ENCODE measurements at places on chromosomes 2 and 18.

GRCh38 chr2:105431367-105432043 is 32.7 kb upstream of the FHL2 start:
- DNase-seq: peak; percentile 71

- no peak for DNase-seq
Observed at GRCh38 chr2:183723278-183723677, 599.0 kb downstream of the NUP35 start.

- no peak for DNase-seq
Observed at GRCh38 chr2:16553226-16553625, 112.4 kb downstream of the CYRIA start.

DNA sequence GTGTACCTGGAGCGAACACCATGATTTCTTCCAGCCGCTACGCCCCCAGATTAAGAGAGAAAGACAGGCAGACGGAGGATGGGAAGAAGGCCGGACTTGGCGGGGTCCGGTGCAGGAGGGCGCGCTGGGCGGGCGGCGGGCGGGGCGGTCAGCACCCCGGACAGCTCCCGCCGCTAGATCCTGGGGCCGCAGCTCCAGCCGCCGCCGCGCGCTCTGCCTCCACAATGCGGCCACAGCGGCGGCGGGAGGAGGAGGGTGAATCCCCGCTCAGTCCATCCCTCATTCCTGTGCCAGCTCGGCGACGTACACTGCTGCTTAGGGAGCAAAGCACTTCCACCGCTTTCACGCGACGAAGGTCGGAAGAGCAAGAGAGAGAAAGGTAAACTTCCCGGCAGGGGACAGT is at the start of gene AKAIN1:
TSS of gene AKAIN1 (minus strand) at position 226 of the 403 bp plus-strand sequence. CDS start at position 22, 204 bp downstream.
- peak; percentile 4 for DNase-seq

DNA sequence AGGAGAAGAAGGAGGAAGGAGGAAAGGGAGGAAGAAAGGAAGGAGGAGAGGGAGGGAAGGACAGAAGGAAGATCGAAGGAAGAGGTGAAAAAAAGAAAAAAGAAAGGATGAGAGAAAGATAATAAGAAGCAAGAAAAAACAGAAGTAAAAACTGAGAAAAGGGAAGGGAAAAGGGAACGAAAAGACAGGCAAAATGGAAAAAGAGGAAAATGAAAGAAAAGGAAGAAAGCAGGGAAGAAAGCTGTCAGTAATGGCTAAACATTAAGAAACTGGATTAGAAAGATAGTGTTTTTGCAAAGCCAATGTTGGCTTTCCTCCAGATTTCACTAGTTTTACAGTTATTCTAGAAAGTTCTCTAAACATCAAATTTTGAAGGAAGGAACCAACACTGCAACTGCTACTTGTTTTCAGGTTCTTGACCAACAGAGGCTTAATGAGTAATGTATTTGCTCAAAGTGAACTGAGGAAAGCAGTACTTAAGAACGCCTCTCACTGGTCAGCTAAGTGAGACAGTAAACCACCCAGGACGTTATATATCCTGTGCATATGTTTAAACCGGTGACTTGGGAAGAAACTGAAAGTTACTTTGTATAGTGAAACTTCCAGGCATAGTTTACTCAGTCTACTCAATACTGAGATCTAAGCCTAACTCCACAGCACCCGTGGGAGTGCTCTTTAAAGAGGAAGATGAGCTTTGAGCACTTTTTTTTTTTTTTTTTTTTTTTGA is 286.2 kb upstream of the TRIB2 start:
- no peak for DNase-seq

Data from NCI-H2029 treated with DMSO at 0.1 percent for 48 hours (cell line).